ENCODE measurements at places on chromosomes 6 and 20. TPM values are rescaled to one million over a fixed set of nuclear protein-coding genes. Genes with fewer than 3 reads are reported as not detected.

Gene OR2H2
- not detected for total RNA-seq

Gene ZBTB9
- 3.6 TPM for total RNA-seq

Gene GPX5
- total RNA-seq, result not detected

Gene NOX3
- not detected for total RNA-seq

Gene GPLD1
- total RNA-seq, result 2.8 TPM

Gene LPA
- total RNA-seq, result 0.90 TPM

Gene SLC22A7
- total RNA-seq, result not detected

Gene IMPG1
- total RNA-seq, result not detected

Gene SLC17A2
- not detected for total RNA-seq

Gene GTSF1L
- total RNA-seq, result not detected

Gene MYBL2
- not detected for total RNA-seq

Gene C6orf58
- not detected for total RNA-seq

Gene PACRG
- 1.5 TPM for total RNA-seq

Gene SRMS
- not detected for total RNA-seq

Gene MOXD1
- 13.3 TPM for total RNA-seq

Gene CYP21A2
- 15.3 TPM for total RNA-seq

Gene COL9A1
- 2.3 TPM for total RNA-seq

Gene STMN3
- 12.3 TPM for total RNA-seq

Gene BTNL2
- not detected for total RNA-seq

Gene HAO1
- total RNA-seq, result not detected

Gene SLC17A3
- total RNA-seq, result not detected

Gene MRPL18
- total RNA-seq, result 38.0 TPM

Gene CGAS
- 6.9 TPM for total RNA-seq

Gene THBS2
- 39.5 TPM for total RNA-seq

Gene GPANK1
- total RNA-seq, result 23.1 TPM

Gene FERMT1
- 0.90 TPM for total RNA-seq

Gene SIM1
- not detected for total RNA-seq

Gene C2
- total RNA-seq, result 6.3 TPM

Gene SMOC2
- total RNA-seq, result 136 TPM

Gene SLA2
- 0.21 TPM for total RNA-seq

Gene MDFI
- total RNA-seq, result 13.5 TPM

Gene BPIFB1
- total RNA-seq, result not detected

Gene CRIP3
- 6.1 TPM for total RNA-seq

Gene KIAA0408
- total RNA-seq, result 8.4 TPM

Gene DACT2
- total RNA-seq, result 0.30 TPM

Gene SKIC2
- total RNA-seq, result 47.1 TPM

Gene HEY2
- 1.5 TPM for total RNA-seq

Gene FAM83B
- not detected for total RNA-seq

Gene TSHZ2
- 26.9 TPM for total RNA-seq

Gene ZNF391
- total RNA-seq, result 3.3 TPM

Gene TGM2
- 17.0 TPM for total RNA-seq
